ENCODE measurements at places on chromosomes 7 and 10. TPM values are rescaled to one million over a fixed set of nuclear protein-coding genes. Genes with fewer than 3 reads are reported as not detected.
A peak's percentile ranks its signal among the peaks of the same experiment; 100 is the strongest.

GRCh38 chr7:36010656-36011587 lies 142.1 kb upstream of the EEPD1 start:
- no peak for DNase-seq

- DNase-seq: no peak
These were observed 233.1 kb upstream of the CSTF2T start for GRCh38 chr10:51932530-51932929.

- peak; percentile 71 for DNase-seq
These were observed 706 bp downstream of the BUB3 start for GRCh38 chr10:123154711-123155505.

DNA sequence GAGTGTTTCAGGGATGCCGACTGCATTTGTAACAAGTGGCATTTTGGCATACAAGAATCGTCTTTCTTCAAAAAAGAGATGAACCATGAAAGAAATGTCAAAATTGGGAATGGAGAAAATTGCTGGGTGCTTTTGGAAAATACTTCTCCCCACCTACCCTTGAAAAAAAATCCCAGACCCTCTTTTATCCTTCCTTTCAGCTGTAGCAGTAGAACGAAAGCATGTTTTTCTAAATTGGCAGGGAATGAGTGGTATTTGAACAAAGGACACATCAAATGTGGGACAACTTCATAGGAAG lies 187.5 kb downstream of the NRP1 start:
- no peak for DNase-seq

DNA sequence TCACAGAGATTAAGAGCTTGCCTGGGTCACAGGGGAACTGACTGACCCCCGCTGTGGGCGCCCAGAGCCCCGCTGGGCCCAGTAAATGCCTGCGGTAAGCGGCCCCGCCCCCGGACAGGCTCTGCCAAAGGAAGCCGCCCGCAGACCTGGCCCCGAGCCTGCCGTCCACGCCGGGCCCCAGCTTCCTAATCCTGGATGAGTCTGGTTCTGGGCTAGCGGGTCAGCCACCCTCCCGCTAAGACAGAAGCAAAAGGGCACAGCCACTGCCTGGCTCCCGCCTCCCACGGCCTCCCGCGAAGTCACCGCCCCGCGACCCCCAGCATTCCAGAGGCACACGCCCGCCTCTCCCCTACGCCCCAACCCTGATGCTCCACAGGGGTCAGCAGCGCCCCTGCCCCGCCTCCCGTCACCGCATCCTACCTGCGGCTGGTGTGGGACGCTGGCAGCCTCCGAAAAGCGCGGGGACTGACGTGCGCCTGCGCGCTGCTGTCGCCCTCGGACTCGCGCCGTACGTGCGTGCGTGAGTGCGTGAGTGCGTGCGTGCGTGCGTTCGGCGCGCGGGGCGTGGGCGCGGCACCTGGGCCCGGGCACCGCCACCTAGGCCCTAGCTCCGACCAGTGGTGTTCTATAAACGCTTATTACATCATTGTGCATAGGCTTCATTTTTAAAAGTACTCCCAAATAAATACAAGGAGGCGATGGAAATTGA lies at the start of gene FIGNL1:
FIGNL1 (minus strand) TSS at position 470 of the 709 bp plus-strand sequence. CDS start 3,063 bp downstream, outside the sequence.
- peak; percentile 83 for DNase-seq

DNA sequence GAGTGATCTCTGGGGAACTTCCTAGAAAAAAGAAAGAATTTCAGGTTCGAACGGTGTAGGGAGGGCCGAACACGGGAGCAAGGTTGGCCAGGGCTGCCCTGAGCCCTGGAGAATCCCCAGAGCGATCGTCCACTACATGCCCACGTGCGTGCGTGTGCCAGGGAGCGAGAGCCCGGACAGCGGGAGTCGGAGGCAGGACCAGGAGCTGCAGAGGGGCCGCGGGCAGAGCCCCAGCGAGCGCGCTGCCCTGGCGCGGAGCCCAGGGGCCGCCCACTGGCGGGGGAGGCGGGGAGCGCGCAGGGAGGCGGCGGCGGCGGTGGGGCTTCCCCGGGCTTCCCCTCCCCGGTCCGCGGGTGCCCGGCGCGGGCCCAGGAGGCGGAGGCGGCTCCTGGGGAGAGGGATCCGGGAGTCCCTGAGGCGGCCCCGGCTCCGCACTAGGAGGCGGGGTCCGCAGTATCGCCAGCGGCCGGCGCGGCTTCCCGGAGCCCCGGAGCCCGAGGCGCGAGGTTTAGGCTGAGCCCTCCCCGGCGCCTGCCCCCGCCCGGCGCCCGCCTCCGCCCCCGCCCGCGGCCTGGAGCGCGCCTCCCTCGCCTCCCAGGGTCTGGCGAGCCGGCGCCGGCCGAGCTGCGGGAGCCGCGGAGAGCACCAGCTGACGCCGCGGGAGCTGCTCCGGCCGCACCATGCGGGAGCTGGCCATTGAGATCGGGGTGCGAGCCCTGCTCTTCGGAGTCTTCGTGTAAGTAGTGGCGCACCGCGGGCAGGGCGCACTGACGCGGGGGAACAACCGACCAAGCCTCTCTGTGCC lies at the start of gene PLPP4:
PLPP4 (plus strand) TSS at position 602 of the 805 bp plus-strand sequence; CDS start at position 681, 79 bp downstream.
- DNase-seq: peak; percentile 46

DNA sequence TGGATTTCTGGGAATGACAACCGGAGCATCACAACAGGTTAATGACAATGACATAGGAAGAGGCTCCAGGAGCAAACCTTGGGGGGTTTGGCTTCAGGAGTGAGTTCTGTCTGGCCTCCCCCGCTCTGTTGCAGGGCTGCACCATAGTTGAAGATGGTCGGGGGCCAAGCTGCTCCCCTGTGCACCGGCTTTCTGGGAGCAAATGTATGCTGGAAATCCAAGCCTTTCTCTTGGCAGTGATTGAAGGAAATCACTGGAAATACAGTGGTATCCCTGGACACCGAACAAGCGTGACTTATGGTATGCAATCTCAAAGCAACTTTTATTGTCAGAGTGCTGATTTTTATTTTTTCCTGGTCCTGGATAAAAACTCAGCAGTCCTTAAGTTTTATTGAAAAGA lies 251.9 kb upstream of the ZNF32 start:
- peak; percentile 85 for DNase-seq

- DNase-seq: no peak
These were observed 108.7 kb downstream of the DOCK4 start for GRCh38 chr7:112097524-112097923.

DNA sequence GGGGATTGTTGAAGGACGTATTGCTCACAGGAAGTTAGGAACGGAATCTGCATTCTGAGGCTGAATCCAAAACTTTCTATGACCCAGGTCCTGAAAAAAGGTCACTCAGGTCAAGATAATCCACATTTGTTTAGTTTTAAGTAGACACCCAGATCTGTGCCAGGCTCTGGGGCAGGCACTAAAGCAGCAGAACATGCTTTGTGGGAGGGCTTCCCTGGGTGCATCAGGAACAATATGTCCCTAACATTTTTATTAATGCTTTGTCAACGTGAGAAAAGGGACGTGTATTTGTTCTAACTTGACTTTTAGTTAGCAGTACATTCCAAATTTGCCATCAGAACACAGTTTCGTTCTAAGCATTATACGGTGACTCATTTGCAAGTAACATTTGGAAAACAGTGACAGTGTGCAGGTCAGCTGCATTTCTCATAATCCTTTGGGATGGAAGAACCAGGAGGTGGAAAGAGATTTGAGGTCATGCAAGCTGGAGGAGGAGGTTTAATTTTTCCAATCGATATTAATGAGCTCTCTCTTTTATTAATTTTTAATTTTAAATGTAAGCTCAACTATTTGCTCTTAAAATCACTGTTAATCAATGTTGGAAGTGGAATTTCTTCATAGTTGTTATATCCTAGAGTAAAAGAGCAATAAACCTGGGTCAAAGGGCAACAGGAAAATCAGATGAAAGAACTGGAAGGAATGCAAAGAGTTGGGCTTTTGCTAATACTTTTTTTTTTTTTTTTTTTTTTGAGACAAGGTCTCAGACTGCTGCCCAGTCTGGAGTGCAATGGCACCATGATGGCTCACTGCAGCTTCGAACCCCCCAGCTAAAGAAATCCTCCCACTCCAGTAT lies 35.0 kb downstream of the TAS2R41 start:
- no peak for DNase-seq

- DNase-seq: no peak
These were observed 104.1 kb upstream of the FAM20C start for GRCh38 chr7:88095-88926.

GRCh38 chr10:44195112-44196007 lies 189.5 kb downstream of the CXCL12 start:
- DNase-seq: peak; percentile 69

- DNase-seq: no peak
These were observed 8.6 kb upstream of the ADARB2 start for GRCh38 chr10:1745780-1746456.

DNA sequence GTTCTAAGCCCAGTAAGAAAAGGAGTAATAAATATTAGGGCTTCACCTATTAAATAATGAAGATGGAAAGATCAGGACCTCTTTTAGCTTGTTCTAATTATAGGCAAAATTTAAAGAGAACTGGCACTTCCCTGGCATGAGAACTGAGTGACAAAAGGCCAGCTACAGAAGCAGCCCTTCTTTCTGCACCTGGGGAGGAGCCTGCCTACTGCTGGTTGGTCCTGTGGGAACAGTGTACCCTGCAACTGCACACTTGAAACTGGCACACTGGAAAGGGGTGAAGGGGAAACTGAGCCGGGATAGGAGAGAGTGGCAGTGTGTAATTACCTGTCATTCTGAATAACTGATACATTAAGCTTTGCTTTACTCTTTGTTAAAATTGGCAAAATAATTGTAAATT lies 80.4 kb downstream of the SHH start:
- no peak for DNase-seq

Gene LRIT1
- total RNA-seq: not detected

Gene SPACDR
- total RNA-seq: 1.2 TPM

Gene PHF14
- 38.0 TPM for total RNA-seq

Gene H2BK1
- total RNA-seq: not detected

Gene IDI2
- total RNA-seq: not detected

Gene GAD2
- total RNA-seq: 0.09 TPM

Gene GPR15LG
- total RNA-seq: not detected

Gene SEMA3E
- 2.5 TPM for total RNA-seq

Gene PMS2
- total RNA-seq: 13.2 TPM

Gene MOGAT3
- not detected for total RNA-seq
